Vagina (tissue), 2 donors: ENCODE measurements at places on chromosomes 3 and 15. TPM values are rescaled to one million over a fixed set of nuclear protein-coding genes. Genes with fewer than 3 reads are reported as not detected.

The IRAK2 gene
- total RNA-seq, result 10.6 TPM

The PODXL2 gene
- total RNA-seq, result 2.9 TPM

The LRTM1 gene
- not detected for total RNA-seq

The GAP43 gene
- 4.9 TPM for total RNA-seq

GRCh38 chr3:195040773-195041520, 230.0 kb downstream of the XXYLT1 start:
- no peaks in the 10 kb centered on the region for H3K4me1 ChIP-seq
- no peak overlapping the region for H3K27ac ChIP-seq
- H3K36me3 ChIP-seq, result no peaks in the 10 kb centered on the region
- no peaks in the 10 kb centered on the region for H3K27me3 ChIP-seq

DNA sequence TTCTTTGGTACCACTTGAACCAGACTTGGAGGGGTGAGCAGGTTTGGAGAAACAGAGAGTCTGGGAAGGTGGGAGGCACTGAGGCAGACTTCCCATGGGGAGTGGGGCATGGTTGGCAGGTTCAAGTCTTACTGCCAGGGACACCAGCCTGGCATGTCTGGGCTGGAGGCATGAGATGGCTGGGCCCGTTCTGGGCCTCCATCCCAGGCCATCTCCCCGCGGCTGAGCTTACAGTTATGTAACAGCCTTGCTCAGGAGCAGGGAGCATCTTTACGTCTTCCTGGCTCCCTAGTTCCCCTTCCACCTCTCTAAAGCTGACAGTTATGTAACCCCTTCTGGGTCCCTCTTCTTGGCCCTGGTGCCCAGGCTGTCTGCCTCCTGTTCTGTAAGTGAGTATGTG, 12.4 kb downstream of the VIPR1 start:
- no peaks in the 10 kb centered on the region for H3K27me3 ChIP-seq
- H3K4me1 ChIP-seq, result peaks cover 28% of the 10 kb centered on the region
- no peak overlapping the region for H3K4me3 ChIP-seq
- no peak for DNase-seq
- no peaks in the 10 kb centered on the region for H3K36me3 ChIP-seq

- H3K4me3 ChIP-seq, result no peak overlapping the region
- no peak overlapping the region for H3K27ac ChIP-seq
- no peak for DNase-seq
- no peaks in the 10 kb centered on the region for H3K27me3 ChIP-seq
- no peaks in the 10 kb centered on the region for H3K4me1 ChIP-seq
- no peaks in the 10 kb centered on the region for H3K36me3 ChIP-seq
These were observed 35.9 kb downstream of the MINAR1 start for GRCh38 chr15:79467865-79468586.

- no peak overlapping the region for H3K27ac ChIP-seq
- H3K4me1 ChIP-seq, result no peaks in the 10 kb centered on the region
- H3K36me3 ChIP-seq, result no peaks in the 10 kb centered on the region
- H3K4me3 ChIP-seq, result no peak overlapping the region
- no peaks in the 10 kb centered on the region for H3K27me3 ChIP-seq
These were observed 6.9 kb downstream of the PLCH1 start for GRCh38 chr3:155737844-155738460.
